GM23248 (cell line): ENCODE measurements at places on chromosomes 13 and 19. TPM values are rescaled to one million over a fixed set of nuclear protein-coding genes. Genes with fewer than 3 reads are reported as not detected.
A peak's percentile ranks its signal among the peaks of the same experiment; 100 is the strongest.

DNA sequence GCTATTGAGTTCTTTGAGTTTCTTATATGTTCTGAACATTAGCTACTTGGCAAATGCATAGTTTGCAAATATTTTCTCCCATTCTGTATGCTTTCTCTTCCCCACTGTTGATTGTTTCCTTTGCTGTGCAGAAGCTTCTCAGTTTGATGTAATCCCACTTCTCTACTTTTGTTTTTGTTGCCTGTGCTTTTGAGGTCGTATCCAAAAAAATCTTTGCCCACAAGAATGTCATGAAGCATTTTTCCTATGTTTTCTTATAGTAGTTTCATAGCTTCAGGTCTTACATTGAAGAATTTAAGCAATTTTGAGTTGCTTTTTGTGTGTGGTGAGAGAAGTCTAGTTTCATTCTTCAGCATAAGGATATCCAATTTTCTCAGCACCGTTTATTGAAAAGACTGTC lies 536.7 kb upstream of the ARGLU1 start:
- DNase-seq = no peak

DNA sequence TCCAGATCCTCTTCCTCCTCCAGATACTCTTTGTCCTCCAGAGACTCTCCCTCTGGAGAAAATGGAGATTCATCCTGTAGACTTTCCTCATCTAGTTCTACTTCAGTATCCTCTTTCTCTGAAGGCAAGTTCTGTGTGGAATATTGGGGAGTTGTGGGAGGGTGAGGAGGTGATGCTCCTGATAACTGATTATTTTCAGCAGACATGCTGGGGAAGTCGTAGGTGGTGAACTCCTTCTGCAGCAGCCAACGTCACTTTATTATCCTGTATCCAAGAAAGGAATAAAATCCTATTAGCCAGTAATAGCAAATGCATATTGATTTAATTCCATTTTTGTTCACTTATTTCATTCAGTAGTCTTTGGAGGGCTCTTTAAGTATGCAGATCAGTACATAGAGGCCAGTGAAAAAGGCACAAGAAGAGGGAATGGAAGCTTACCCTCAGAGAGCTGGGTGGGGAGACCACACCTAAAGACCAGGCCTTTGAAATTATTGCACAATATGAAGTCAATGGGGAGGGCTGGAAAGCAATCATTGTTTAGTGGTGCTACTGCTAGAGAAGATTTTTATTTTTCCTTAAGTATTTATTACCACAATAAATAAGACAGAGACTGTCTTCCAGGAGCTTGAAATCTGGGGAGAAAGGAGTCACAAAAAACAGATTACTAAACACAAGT lies 18.6 kb downstream of the ERICH6B start:
- no peak for DNase-seq

GRCh38 chr19:10000171-10000826 lies 10.0 kb downstream of the COL5A3 start:
- peak; percentile 79 for DNase-seq

DNA sequence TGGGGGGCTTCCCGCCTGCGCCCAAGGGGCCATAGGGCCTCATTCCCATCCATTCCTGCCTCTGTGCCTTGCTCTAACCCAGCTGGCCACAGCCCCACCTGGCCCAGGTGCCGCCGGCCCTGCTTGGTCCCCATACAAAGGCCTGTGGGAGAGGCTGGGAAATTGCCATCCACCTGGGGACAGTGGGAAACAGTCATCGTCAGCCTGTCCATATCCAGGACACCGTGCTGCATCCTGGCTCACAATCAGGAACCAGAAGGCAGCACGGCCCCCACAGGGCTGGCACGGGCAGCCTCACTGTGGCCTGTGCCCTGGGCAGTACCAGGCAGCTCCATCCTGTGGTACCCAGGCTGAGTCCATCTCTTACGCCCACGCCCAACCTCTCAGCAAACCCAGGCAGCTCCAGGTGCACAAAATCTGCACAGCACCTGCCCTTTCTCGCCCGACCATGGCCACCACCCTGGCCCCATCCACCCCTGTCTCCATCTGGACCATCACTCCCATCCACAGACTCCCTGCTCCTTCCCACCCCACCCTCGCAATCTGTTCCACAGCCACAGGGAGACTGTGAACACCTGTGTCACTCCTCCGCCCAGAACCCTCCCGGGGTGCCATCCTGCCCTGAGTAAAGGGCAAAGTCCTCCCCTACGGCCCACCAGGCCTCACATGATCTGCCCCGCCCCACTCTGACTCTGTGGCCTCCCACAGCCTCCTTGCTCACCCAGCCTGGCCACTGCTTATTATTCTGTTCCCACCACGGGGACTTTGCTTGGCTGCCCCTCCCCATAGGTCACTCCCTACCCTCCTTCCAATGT lies 21.1 kb upstream of the FBXO27 start:
- DNase-seq = no peak

DNA sequence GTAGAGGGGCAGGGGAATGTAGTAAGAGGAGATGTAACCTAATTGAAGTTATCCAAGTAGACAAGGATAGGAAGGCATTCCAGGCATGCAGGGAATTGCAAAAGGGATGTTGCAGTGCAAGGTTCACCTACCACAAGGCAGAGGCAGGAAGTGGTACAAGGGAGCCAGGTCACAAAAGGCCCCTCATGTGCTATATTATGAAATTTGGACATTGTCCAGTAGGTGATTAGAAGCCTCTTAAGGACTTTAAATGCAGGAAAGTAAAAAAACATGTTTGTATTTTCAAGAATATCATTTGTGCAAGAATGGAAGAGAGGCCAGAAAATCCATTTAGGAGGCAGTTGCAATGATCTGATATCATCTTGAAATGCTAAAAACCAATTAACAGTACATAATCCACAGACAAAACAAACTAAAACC lies 111.4 kb downstream of the FRY start:
- peak; percentile 23 for DNase-seq

DNA sequence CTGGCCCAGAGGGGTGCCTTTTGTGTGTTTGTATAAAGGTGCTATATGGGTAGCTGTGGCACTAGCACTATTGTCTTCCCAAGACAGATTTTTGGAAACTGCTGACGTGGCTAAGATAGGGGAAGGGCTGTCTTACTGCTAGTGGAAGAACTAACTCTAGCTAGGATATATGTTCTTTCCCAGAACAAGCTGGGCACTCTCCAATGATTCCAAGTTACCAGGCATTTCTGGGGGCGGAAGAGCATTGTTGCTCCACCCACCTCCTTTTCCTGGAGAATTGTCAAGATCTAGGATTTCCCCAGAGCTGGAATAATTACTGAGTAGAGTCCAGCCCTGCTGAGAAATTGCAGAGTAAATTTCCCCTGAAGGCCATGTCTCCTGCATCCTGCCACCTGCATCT lies 408.3 kb downstream of the KLF5 start:
- DNase-seq = peak; percentile 8

DNA sequence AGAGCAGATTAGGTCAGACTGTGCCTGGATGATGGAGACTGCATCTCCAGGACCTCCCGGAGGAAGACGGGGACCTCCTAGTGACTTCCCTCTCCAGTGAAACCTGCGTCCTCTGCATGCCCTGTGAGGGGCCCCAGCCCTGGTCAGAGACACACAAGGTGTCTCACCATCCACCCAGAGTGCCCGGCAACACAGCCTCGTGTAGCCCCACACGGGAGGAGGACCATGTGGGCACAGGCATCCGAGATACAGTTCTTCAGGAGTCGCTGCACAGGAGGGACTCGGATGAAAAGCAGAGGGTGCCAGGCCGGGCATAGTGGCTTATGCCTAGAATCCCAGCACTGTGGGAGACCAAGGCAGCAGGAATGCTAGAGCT lies 64.8 kb downstream of the PEPD start:
- no peak for DNase-seq

DNA sequence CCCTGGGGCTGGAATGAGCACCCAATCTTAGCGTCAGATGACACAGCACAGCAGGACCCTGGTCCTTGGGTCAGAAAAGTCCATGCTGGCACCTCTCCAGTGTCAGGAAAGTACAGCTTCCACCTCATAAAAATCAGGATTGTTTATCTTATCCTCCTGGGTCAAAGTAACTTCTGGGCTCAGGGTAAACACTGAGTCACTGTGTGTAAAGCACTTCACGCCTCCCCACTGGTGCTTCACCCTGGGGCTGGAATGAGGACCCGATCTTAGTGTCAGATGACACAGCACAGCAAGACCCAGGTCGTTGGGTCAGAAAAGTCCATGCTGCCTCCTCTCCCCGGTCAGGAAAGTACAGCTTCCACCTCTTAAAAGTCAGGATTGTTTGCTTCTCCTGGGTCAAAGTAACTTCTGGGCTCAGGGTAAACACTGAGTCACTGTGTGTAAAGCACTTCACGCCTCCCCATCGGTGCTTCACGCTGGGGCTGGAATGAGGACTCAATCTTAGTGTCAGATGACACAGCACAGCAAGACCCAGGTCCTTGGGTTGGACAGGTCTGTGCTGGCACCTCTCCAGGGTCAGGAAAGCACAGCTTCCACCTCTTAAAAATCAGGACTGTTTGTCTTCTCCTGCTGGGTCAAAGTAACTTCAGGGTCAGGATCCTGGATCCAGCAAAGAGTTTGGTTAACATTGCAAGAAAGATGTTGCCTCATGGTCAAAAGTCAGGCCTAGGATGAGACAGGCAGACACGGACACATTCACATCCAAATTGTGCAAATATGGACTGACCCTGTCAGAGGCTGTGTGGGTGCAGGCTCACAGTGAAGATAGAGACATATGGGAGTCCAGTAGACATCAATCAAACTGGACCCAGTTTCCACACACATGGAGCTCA lies 39.2 kb upstream of the CYP2A7 start:
- DNase-seq = peak; percentile 4

Gene IGFL1
- not detected in 2 replicates for polyA plus RNA-seq

Gene NCCRP1
- not detected in 2 replicates for polyA plus RNA-seq

Gene ZNF730
- 0.34 and 0.44 TPM in 2 replicates for polyA plus RNA-seq

Gene CGB1
- 1.3 TPM in 1 of 2 replicates, not detected in the other for polyA plus RNA-seq

Gene OSCAR
- polyA plus RNA-seq = 2.2 and 2.9 TPM in 2 replicates
